ENCODE measurements at places on chromosomes 7 and 10.

DNA sequence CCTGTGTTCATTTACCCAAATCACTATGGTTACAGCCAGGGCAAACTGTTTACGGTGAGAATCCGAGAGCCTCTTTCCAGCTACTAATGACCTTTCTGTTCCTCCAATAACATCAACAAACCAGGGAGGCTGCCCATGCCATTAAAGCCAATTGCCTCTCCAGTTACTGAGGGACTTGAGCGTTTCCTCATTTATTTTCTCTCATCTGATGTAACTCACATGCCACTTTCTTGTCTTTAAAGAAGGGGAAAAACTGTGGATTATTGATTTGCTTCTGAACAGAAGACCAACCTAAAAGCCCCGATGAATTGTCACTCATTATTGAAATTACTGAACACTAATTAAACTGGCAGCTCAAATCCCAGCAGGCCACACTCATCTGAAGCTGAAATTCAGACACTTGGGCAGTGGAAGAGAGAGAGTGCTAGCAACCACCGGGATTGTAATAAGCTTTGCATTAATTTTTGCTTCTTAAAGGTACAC lies 595.8 kb upstream of the MKI67 start:
- no peak for DNase-seq

DNA sequence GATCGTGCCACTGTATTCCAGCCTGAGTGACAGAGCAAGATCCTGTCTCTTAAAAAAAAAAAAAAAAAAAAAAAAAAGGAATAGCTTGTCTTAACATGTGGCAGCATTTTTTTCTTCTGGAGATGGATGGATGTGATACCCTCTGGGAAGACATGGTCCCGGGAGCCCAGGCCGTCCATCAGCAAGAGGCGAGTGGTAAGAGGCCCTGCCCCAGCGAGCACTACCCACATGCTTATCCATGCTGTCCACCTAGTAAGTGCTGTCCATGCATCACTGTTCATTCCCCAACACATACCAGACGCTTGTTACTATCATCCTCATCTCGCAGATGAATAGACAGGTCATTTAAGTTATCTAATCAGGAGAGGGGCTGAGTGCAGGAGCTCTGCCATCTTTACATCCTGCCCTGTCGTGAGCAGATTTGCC lies 12.9 kb downstream of the ATP6V1F start:
- DNase-seq: no peak

DNA sequence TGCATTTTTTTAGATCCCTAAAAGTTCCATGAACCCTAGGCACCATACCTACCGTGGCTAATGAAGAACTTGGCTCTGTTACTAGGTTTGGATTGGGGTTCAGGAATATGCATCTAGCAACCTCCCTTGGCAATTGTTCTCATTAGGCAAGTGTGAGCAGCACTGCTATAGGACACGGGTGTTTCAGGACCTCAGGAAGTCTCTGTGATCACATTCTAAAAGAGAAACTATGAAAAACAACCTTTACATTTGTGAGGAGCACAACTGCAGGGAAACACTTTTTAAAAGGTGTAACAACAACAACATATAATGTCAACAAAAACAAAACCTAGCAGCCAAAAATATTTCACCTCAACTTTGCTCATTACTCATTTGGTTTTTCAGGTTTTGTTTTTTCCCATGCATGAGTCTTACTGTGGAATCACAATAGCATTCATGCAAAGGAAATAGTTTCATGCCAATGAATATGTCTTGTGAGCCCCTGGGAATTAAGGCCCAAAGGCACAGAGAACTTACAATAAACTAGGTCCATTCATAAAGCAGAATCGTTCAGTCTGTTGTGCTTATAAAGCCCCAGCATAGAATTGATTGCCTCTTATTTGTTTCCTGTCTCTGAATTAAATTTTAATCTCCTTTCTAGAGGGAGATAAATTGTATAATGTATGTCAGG lies 255.7 kb upstream of the DGKB start:
- no peak for DNase-seq

DNA sequence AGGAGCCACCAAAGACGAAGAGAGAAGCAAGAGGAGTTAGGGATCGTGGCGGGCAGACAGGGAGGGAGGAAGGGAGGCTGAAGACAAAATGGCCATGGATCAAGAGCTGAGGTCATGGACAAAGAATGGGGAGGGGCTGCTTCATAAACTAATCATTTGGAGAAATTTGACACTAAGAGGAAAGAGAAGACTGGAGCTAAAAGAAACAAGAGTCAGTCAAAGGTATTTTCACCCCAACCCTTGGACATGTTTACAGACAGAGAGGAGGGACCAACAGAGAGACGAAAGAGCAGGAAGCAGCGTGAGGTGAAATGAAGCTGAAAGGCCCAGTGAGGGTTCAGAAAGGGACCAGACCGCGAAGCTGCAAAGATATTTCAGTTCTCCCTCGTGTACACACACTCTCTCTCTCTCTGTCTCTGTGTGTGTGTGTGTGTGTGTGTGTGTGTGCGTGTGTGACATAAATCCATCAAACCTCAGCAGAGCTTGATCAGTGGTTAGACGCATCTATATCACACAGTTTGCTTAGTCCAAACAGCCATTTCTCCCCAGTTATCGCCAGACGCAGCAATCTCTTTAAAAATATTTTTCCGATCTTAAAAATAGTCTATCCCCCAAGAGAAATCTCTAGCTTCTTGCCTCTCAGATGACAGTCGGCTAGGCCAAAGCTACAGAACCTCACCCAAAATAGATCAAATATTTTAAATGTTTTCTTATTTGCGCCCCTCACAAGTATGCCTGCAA lies 12.5 kb upstream of the CALD1 start:
- DNase-seq: no peak

DNA sequence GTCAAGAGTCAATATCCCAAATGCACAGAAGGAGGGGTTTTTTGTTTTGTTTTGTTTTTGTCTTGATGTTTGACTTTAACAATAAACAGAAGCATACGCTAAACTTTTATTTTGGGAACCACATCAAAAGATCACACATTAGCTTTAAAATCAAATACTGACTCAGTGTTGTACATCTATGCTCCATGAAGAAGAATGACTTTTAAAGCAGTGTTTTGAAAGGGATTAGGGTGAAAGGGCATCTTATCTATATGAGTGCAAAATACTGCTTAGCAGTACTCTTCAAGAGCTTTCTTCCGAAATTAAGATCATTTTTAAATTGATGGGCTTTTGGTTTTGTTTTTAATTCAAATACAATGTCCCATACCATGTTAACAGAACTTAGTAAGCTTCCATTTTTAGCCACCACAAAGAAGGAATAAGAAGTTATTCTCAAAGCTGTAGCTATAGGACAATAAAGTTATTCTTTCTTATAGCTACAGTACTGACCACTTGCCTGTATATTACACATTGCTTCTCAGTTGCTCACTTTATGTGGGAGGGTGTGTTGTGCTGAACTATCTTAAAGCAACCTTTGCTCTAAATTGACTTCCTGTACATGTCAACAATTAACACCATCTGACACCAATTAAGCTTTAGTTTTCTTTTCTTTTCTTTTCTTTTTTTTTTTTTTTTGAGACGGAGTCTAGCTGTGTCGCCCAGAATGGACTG lies 144.3 kb upstream of the KAT6B start:
- no peak for DNase-seq

DNA sequence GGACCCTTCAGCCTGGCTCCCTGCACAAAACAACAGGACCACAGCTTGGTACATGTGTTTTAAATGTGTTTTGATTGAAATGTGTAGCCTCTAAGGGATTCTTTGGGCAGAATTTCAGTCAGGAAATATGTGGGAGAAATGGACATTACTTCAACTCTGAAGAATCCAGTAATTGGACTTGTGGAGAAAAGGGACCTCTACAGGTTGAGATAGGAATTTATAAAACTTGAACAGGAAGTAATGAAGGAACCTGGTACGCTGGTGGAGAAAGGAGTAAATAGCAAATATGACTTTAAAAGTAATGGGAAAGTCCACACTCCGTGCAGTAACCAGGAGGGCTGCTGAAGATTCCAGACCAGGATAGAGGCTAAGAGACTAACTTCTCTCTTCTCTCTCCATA lies 220.5 kb downstream of the LHFPL3 start:
- DNase-seq: no peak

DNA sequence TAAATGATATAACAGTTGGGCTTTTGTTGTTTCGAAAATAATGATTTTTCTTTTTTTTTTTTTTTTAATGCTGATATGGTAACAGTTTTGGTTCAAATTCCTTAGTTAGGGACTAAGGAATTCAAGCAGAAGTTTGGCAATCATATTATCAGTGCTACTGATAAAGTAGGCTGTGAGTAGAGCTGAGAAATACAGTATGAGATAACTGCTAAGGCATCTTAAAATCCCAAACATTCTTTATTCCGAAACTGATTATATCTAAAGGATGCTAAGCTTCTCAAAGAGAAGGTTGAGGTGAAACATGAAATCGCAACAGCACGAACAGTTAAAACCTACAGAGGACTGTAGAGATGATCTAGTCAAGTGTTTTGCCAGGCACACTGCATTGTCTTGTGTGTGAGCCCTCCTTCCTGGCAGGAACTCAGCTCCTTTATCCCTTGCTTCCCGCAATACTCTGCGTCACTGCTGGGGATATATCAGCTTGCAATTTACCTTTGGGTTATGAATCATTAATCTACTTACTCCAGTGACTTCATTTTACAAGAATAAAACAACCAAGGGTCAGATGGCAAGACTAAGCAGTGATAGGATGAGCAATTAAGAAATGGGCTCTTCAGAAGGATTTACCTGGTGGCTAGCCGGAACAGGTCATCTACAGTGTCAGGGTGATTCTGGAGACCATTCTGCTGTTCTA lies 36.7 kb downstream of the IRF5 start:
- DNase-seq: no peak

- no peak for DNase-seq
These were observed 404.9 kb upstream of the PRKCQ start for GRCh38 chr10:6984971-6985370.

All from mammary epithelial cell (primary cell).